Fibroblast of the conjunctiva (primary cell): ENCODE measurements at places on chromosomes 16 and 17.

- DNase-seq = peak; percentile 93
Observed at GRCh38 chr16:48499923-48500381, 110.0 kb downstream of the N4BP1 start.

DNA sequence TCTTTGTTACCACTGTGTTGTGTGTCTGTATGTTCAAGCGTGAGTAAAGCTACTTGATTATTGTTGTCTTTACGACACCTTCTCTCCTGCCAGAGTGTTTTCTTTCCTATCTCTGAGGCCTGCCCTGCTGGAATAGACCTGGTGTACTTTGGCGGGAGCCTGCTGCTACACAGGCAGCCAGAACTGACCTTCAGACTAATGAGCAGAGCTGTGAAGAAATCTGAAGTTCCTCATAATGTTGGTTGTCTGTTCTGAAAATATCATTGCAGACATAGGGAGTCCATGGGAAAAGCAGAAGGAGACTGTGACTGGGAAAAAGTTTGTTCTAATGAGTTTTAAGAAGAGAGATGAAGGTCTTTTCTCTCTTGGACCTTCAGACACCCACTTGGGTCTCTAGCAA is 9.8 kb downstream of the RHOT1 start:
- DNase-seq = no peak

DNA sequence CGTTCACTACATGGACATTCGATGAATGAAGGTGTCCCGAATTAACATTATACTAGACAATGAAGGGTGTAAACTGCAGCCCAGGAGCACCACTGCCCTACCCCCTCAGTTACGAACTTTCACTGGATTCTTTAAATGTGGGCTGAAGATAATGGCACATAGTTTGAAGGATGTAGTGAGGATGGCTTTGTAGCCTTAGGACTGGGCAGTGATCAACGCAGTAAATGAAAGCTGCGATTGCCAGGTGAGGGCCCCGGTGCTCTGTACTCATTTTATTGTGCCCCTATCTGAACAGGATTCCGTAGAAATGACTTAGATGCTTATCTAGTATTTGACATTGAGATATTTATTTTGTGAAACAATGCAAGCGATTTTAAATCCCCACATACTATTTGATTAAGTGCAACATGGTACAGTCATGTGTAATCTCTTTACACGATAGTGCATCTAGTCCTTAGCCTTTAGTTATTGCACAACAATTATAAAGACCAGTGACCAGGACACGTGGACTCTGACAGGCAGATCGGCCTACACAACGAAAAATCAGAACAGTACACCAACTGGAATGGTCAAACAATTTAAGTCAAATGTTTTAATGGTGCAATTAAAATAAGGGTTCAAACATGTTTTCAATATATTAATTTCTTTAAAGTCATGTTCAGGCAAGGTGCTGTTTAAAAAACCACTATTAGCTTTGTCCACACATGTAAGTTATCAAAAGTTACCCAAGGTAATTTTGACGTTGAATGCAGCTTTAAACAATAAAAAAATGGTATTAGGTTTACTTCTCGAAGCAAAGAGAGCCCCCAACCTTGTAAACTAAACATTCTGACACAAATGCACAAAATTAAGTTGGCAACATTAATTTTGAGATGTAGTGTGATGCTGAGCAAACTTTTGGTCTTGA is 17.4 kb upstream of the ERN1 start:
- no peak for DNase-seq

DNA sequence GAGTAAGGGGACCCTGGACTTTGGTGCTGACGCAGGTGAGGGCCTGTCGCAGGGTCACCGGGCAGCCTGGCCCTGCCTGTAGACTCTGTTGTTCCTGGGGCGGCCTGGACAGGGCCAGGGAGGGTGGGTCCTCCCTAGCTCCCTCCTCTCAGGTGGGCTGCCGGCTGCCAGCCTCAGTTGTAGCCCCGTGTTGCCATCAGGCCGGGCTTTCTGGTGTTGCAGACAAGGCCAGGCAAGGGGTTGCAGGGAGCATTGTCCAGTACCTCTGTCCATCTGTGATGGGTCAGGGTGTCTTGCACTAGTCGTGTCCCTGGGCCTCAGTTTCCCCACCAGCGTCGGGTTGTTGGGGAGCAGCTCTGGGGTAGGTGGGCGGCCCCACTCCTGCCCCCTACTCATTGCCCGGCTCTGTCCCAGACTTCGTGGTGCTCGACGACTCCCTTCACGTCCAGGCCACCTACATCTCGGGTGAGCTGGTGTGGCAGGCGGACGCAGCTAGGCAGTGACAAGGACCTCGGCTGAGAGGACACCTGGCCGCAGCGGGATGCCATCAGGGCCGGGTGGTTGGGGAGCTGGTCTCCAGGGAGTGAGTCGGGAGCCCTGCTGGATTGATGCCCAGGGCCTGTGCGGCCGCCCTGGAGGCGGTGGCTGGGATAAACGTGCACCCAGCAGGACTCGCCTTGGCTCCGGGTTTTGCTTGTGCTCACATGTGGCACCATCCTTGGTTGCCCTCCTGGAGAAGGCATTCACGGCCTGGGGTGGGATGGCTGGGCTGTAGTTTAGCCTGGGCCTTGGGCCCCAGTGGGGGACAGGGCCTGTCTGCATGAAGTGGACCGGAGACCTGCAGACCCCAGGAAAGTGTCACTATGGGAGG is 1.9 kb downstream of the CEMP1 start:
- no peak for DNase-seq

- no peak for DNase-seq
Observed at GRCh38 chr17:6244796-6245195, 174.6 kb downstream of the WSCD1 start.

DNA sequence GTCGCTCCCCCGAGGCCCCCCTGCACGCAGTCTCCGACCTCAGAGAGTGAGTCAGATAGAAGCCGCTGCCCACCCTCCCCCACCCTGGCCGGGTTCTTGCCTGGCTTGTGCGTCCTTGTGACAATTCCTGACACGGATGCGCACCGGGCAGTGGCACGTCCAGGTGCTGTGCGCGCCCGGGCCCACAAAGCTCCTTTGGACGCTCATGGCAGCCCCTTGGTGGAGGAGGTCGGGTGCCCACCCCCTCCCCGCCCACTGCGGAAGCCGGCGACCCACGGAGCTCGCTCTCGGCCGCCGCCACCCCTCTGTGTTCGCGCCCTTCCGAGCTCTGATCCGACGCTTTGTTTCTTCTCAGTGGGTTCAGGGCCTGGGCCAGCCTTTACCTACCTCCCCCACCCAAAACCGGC is 662 bp upstream of the TUBB3 start:
- DNase-seq = peak; percentile 84

DNA sequence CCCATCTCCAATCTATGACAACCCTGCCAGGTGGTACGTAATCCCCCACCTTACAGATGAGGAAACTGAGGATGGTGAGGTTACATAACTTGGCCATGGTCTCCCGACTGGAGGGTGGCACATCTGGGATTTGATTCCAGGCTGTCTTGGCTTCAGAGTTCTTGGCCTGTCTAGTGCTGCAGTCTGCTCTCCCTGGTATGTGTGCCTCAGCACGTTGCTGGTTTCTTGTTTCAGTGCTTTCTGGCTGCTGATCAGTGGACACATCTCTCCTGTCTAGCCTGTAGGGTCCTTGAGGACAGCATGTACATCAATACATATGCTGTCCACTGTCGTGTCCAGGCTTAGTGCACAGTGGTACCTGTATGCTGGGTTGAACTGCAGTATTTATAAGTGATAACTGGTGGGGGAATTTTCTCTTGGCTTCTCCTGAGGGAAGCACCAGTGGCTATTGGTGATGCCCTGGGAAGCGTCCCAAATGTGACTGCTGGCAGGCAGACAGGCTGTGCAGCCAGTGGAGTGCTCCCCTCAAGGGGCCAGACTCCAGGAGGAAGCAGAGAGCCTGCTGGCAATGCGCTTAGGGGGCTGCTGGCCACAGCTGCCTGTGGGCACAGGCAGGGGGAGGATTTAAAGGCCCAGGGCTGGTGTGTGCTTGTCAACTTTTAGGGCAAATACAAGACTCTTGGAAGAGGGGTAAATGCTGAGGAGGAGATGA is 14.4 kb downstream of the CTRL start:
- no peak for DNase-seq

GRCh38 chr17:2156666-2157065 is 101.8 kb downstream of the HIC1 start:
- DNase-seq = no peak

- no peak for DNase-seq
Observed at GRCh38 chr16:69049146-69049545, 56.3 kb upstream of the HAS3 start.

GRCh38 chr16:57624044-57624688 is 4.3 kb upstream of the ADGRG1 start:
- DNase-seq = no peak

- no peak for DNase-seq
Observed at GRCh38 chr16:47592232-47592631, 131.1 kb downstream of the PHKB start.

GRCh38 chr17:47785538-47786123 is 36.0 kb downstream of the OSBPL7 start:
- DNase-seq = no peak

GRCh38 chr17:77126519-77126918 is 14.2 kb upstream of the SEC14L1 start:
- DNase-seq = no peak

DNA sequence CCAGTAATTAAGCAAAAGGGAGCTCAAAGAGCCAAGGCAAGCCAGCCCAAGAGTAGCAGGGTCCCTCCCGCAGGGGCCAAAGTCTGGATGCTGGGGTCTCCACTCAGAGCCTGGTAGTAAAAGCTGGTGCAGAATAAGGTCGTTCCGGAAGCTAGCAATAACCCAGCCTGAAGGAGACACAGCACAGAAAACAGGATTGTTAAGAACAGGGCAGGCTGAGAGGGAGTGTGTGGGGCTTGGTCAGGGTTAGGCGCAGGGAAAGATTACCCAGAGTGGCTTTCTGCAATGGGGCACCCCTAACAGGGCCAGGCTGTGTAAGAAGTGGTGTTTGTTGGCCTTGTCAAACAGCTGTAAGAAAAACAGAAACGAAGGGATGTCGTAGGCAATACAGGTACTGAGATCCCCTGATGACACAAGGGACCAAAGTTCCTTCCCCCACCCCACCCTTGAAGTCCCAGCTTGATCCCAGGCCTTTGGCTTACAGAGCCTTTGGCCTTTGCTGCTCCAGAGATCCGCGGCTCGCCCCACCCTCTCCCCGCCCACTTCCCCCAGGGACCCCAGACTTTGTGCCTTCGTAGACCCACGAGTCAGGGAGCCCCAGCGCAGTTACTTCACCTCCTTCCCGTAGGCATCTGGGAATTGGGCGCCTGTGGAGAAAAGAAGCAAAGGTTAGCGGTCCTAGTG is 712 bp downstream of the TMEM256 start:
- DNase-seq = no peak

DNA sequence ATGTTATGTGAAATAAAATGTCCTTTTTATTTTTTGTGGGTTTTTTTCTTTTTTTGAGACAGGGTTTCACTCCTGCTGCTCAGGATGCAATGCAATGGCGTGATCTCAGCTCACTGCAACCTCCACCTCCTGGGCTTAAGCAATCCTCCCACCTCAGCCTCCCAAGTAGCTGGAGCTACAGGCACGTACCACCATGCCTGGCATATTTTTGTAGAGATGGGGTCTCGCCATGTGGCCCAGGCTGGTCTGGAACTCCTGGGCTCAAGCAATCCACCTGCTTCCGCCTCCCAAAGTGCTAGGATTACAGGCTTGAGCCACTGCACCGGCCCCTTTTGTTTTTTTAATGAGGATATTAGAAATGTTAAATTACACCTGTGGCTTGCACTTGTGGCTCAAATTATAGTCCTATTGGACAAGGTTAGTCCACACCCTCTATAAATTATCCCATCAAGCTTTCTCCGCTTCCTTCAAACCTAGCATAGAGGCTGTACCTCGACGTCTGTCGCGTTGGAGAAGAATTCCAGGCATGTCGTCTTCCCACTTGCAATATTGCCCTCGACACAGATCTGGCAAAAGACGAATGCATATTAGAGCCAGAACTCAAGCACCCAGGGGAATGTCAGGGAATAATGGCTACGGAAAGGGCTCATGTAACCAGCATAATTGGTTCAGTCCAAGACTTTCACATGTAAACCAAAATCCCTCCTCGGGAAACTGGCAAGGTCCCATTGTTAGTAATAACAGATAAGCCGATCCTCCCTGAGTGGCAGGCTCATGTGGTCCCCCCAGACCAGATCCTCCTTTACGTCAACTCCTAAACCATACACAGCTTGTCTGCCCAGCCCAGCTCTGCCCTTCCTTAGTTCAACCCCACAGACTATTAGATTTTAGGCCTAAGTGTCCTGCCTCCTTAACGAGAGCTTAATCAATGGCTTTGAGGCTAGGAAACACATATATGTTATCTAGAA is 8.2 kb downstream of the TK2 start:
- no peak for DNase-seq

GRCh38 chr16:54453871-54454270 is 167.3 kb upstream of the IRX3 start:
- no peak for DNase-seq

DNA sequence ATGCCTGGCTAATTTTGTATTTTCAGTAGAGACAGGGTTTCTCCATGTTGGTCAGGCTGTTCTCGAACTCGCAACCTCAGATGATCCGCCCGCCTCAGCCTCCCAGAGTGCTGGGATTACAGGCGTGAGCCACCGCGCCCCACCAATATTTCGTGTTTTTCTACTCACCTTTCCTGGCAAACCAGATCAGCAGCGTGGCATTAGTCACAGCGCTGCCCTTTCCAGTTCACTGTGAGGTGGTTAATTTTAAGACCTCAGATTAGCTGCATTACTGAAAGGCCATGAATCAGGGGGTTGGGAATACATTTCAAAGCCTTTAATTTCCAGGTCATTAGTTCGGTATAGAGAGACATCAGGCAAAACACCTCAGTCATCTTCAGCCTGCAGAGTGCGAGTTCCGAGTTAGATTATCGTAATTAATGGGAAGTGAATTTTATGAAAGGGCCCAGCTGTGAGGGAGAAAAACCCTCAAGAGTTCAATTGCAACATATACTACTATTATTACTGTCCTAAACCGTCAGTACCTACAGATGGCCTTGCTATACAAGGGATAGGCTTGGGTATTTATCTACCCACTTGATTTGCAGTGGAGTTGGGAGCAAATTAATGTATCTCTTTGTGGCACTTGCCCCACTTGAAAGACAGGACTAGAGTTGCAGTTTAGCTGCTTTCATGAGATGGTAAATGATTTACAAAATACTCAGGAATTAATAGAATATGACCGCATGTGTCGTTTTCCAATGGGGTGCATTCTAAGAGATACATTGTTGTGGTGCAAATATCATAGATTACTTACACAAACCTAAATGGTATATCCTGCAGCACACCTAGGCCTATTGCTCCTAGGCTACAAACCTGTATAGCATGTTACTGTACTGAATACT is 2.1 kb upstream of the USP32 start:
- DNase-seq = no peak
